ENCODE measurements at places on chromosomes 1 and 21.

- DNase-seq, result no peak
Observed at GRCh38 chr1:6770751-6771440, 14.4 kb upstream of the CAMTA1 start.

DNA sequence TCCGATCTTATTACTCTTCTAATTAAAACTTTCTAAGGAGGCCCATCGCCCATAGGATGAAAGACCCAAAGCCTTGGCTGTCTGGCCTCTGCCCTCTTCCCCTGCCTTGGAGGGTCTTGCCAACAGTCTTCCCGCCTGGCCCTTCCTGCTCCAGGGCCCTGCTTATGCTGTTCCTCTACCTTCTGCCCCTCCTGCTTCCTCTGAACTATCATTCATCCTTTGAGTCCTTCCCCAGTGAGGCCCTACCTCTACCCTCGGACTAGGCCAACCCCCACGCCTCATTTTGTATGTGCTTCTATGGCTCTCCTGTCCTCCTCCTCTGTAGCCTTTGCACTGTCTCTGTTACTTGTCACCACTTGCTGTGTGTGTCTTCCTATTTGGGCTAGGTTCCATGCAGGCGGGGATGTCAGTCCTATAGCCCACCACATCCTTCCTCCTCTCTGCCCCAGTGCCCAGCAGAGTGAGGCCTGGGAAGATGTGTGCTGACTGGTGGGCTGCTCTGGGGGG is 5.4 kb downstream of the RUSC1 start:
- DNase-seq, result no peak

DNA sequence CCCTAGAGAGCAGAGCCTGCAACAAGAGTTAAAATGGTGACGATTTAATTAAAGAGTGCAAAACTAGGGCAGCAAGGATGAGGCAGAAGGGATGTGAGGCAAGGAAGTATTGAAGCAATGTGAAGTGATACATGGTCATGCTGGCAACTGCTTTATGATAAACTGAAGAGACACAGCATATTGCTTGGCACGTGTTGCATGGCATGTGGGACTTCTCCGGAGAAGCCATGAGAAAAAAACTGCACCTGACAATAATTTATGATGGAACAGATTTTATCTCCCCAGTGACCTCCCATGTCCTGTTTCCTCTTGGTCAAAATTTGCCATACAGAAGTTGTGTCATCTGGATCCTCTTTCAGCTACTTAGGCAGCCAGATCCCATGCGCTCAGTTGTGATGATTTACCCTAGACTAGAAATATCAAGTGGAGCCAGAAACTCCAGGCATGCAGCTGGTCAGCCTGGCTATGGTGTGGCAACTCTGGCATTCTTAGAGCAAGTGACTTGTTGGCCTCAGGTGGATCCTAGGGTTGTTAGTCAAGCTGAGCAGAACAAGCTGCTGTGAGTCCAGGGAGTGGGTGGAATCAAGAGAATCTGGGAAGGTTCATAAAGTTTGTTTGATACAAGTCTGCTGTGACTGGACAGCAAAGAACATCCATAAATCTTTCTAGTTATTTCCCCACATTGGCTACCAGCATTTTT is 611.4 kb upstream of the USP24 start:
- no peak for DNase-seq

DNA sequence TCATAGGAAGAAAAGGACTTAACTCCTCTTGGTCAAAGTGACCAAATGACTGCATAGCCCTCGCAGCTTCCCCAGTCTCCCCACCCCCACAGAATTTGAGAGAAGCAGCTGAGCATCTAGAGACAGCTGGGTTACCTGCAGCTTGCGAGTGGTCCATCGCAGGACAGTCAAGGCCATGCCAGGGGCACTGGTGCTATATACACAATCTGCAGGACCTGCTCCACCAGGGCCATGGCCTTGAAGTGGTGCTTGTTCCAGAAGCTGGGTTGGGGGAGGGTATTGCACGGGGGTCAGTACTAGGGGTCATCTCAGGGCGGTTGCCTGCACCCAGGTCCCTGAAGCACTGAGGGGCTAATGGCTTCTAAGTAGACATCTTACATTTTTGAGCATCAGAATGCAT is 10.4 kb downstream of the MRTO4 start:
- DNase-seq, result no peak

- DNase-seq, result no peak
Observed at GRCh38 chr1:184160236-184160635, 108.7 kb downstream of the TSEN15 start.
